ENCODE measurements at places on chromosomes 5 and 9.

DNA sequence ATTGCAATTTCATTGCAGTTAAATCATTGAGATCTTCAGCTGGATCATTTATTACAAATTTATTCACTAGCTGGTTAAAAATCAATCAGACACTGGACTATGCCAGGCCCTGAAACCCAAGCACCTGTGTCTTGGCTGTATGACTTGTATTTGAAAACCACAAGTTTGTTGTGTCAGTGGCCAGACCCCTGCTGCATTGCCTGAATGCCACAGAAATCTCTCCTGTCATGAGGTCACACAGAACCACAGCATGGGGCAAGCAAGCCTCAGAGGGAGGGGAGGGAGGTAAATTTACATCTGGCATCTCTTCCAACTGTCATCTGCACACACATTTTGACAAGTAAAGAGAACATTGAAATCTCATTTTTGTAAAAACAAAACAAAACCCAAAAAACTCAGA is 90.0 kb downstream of the ARRDC3 start:
- DNase-seq = peak; percentile 86

- peak; percentile 25 for DNase-seq
Observed at GRCh38 chr9:135858491-135859185, 48.7 kb downstream of the CAMSAP1 start.

GRCh38 chr9:34796924-34797323 is 87.0 kb upstream of the CCL21 start:
- DNase-seq = no peak

DNA sequence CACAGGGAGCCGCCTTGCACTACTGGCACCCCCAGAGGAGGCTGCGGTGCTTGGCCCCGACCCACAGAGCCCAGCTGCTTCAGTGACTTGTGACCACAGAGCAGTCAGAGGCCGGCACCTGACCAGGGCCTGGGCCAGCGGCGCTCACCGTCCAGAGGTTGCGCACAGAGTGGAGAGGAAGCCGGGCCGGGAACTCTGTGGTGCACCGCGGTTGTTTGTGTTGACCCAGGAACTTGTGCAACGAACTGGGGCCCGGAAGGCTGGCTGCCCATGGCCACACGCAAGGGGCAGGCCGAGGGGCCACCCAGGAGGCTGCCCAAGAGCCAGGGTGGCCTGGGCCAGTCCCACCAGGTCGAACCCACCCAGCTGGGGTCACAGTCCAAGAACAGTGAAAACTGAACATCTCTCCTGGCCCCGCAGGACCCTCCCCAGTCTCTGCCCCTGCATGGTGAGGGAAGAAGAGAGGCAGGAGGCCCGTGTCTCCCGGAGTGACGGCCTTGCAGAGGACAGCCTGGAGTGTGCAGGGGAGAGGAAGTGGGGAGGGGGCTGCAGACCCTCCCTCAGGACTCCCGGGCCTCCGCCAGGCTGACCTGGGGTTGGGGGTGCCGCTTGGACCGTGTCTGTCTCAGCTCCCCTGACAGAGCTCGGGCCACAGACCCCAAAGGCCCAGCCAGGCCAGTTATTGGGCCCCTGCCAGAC is 42.8 kb upstream of the EGFL7 start:
- peak; percentile 47 for DNase-seq

- DNase-seq = peak; percentile 69
Observed at GRCh38 chr5:158414780-158415179, 555.8 kb upstream of the CLINT1 start.

GRCh38 chr9:120242116-120242811 is 337.7 kb downstream of the CDK5RAP2 start:
- no peak for DNase-seq

- DNase-seq = no peak
Observed at GRCh38 chr5:83548581-83548980, 77.0 kb downstream of the VCAN start.

DNA sequence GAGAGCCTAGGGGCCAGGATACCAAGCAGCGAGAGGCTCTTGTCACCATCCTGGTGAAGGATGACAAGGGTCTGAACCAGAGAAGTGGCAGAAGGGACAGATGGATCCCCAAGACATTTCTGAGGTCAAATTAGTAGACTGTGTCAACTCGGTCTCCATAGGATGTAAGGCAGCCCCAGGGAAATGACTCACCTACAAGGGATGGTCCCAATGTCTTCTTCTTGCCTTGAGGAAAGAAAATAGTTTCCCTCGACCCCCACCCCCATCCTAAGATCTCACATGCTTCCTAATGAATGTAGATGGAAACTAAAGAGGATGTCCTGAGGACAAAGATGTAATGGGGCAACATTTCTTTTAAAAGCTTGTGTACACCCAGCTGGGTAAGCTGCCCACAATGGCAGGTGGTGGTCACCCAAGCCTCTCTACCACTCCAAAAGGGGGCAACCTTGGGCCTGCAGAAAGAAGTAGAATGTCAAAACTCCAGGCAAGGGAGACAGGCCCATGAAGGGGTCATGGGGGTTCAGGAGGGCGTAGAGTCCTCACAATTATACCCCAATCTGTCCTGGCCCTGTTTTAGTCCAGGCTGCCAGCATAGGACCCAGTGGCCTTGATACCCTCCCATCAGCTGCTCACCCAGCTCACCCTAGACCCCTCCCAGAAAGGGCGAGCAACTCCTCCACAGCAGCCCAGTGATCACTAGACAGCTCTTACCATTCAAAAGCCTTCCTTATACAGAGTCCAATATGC is 187.4 kb downstream of the ACTL7B start:
- peak; percentile 53 for DNase-seq

DNA sequence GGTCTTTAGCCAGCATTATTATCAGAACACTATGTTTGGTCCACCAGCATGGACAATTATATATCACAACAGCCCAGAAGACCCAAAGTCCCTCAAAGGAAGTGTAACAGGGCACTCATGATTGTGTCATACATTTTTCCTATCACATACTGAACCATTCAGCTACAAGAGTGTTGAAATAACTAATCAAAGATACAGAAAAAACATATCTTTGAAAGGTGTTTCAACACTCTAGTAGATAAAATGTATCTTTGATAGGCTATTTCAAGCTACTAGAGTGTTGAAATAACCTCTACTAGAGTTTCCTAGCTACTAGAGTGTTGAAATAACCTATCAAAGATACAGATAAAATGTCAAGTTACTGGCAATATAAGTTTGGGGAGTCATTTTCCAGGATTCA is 545.0 kb downstream of the PRR16 start:
- DNase-seq = no peak

DNA sequence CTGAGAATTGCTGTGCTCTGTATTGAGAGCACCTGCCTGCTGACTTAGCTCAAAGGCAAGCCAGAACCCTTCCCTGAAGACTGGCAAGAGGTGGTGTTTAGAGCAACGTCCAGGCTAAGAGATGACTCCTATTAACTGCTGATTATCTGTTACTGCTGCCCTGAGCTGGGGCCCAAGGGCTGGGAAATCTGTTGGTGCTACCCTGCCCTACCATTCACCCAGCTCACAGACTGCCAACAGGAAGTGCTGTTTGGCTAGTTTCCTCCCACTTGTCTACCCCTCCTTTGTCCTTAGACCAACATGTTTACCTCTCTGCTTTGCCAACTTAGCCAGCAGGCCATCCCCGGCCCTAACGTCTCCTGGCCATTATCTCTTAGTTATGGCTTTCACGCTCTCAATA is 6.9 kb downstream of the RAB24 start:
- DNase-seq = no peak

DNA sequence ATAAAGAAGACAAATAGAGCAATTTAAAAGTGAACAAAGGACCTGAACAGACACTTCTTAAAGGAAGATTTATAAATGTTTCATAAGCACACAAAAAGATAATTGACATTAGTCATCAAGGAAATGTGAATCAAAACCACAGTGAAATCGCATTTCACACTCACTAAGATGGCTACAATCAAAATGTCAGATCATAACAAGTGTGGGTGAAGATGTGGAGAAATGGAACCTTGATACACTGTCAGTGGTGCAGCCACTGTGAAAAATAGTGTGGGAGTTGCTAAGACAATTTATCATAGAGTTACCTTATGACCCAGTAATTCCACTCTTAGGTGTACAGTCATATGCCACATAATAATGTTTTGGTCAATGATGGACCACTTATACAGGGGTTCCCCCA is 54.5 kb upstream of the HTR4 start:
- DNase-seq = peak; percentile 15

- peak; percentile 50 for DNase-seq
Observed at GRCh38 chr9:34332076-34332964, 3.0 kb downstream of the NUDT2 start.

DNA sequence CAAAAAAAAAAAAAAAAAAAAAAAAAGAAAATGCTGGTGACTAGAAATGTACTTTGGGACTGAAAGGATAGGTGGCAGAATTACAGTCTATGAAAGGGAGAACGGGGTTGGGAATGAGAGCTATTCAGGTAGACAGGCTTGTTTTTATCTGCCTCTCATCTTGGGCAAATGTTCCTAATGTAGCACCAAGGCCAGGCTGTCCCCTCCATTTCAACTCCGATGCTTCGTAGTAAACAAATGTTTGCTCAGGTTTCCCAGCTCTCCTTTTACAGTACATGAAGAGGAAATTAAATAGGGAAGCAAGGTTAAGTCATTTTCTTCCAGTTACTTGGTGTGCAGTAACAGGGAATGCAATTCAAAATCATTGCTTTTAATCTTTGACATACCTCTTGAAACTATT is 4.4 kb upstream of the BASP1 start:
- no peak for DNase-seq

- no peak for DNase-seq
Observed at GRCh38 chr9:2524601-2525000, 97.0 kb upstream of the VLDLR start.

DNA sequence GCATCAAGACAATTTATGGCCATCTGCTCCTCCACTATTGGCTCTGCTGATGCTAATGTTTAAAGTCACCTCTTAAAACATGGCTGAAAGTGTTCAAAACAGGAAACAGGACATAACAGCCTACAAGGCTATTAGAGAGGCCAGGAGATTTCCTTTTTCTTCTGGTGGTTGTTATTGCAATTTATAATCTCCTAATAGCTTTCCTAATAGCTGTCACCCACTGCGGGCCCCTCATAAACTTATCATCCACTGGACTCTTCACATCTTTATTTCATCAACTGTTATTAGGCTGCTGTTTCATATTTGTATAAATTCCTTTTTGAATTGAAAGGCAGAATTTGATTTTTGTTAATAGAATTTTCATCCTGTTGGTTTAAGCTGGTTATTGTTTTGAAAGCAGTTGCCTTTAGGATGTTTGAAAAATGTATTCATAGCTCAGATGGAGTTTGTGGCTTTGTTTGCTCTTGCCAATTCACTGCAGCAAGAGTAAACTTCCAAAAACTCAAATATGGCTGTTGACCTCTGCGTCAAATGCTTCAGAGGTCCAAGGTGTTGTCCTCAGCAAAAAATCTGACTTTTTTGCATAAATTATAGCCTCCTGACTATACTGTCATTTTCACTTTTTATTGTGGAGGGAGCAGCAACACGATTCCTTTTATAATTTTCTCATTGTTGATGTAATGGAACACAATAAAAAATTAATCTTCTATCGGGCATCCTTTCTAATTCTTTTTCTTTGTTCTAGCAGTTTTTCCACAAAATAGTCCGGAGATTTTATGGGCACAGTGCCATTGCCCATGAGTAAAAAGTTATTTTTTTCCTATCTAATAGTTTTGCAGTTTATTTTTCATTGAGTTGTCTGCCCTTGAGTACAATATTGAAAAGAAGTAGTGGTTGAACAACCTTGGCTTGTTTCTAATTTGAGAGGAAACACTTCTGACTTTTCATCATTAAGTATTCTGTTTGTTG is 69.3 kb downstream of the MAT2B start:
- DNase-seq = no peak

GRCh38 chr5:74311961-74312360 is 328.6 kb downstream of the ENC1 start:
- DNase-seq = no peak

DNA sequence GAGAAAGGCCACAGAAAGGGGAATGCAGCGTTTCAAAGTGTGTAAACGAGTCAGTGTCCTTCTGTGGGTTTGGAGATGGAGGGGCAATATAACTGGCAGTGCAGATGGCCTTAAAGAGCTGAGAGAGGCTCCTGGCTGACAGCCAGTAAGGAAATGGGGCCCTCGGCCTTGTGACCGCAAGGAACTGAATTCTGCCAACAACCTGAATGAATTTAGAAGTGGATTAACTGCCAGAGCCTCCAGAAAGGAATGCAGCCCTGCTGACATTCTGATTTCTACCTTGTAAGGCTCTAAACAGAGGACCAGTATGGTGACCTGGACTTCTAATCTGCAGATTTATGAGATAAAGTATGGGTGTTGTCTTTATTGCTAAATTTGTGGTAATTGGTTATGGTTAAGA is 17.5 kb upstream of the NREP start:
- DNase-seq = peak; percentile 95

DNA sequence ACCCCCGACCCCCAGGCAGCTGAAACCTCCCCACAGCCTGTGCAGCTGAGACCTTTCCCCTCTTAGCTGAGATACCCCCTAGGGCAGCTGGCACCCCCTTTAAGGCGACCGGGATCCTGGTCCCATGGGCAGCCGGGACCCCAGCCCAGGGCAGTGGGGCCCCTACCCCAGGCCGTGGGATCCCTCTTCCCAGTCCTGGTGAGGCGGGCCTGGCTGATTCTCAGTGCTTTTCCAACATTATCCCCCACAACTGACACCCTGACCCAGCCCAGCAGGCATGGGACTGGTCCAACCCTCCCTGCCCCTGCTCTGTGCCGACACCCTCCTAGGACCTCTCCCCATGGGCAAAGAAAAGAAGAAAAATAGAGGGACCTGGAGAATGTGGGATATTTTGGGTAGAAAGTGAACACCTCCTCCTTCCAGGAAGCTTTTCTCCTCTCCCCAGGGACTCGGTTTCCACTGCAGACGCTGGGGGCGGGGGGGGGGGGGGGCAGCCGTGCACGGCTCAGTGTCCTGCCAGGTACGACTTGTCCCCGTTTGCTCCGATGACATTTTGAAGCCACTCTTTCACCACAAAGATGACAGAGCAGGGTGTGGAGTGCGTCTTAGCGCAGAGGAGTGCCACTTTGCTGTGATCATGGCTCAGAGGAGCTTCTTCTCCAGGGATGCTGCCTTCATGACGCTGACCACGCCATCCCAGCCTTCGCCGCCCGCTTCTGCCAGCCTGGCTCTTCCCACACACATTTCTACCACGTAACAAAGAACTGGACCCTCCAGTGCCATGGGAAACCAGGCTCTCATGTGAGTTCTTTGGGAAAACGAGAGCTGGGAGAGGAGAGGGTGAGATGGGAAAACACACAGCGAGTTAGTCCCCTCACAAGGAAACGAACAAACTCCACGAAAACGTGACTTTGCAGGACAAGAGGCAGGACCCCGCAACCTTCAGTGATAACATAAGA is 47.5 kb downstream of the MRPL36 start:
- no peak for DNase-seq

- DNase-seq = no peak
Observed at GRCh38 chr9:97561501-97561900, 60.0 kb downstream of the TMOD1 start.

GRCh38 chr9:93572636-93573515 is 3.5 kb upstream of the PHF2 start:
- DNase-seq = no peak

DNA sequence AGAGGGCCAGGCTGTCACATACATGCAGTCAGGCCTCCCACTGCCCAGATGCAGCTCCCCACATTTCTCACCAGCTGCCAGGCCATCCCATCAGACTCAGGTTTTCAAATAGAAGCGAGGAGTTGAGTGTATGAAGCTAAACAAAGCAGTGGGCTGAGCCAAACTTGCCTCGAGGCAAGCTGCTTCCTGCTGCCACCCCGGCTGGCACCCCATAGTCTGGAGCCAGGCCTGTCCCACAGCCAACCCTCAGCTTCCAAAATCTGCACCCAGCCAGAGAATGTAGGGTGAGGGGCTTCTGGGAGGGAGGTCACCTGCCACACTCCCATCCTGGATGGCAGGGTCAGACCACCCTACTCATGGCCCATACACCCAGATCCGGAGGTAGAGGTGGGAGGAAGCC is 22.3 kb upstream of the ALDH1B1 start:
- peak; percentile 44 for DNase-seq

- DNase-seq = no peak
Observed at GRCh38 chr9:61673247-61673646, 483.4 kb downstream of the SPATA31A7 start.

Measured in M059J (cell line).